ENCODE measurements at places on chromosomes 11 and 22. TPM values are rescaled to one million over a fixed set of nuclear protein-coding genes. Genes with fewer than 3 reads are reported as not detected.

Gene PPM1F
- 49.2 TPM for total RNA-seq

Gene CSF2RB
- total RNA-seq, result 7.9 TPM

Gene CNGA4
- total RNA-seq, result 0.23 TPM

Gene OR6T1
- total RNA-seq, result not detected

Gene SLC5A4
- total RNA-seq, result 2.7 TPM
